CD4-positive, alpha-beta T cell treated with Interleukin-17A for 4 hours (primary cell): ENCODE measurements at places on chromosomes 1 and 21.

DNA sequence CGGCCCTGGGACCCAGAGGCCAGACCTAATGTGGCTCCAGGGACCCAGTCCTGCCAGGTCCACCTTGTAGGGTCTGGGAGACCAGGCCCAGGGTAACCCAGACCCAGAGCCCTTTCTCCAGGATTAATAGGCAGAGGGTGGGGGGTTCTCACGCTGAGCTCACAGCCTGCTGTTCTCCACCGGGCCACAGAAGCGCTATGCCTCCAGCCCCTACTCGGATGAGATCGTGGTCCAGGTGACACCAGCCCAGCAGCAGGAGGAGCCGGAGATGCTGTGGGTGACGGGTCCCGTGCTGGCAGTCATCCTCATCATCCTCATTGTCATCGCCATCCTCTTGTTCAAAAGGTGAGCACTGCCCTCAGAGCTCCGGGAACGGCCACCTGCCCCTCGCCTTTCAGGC, 43.3 kb upstream of the KDM4A start:
- DNase-seq, result no peak

GRCh38 chr21:14952916-14953315, 111.9 kb downstream of the NRIP1 start:
- no peak for DNase-seq

DNA sequence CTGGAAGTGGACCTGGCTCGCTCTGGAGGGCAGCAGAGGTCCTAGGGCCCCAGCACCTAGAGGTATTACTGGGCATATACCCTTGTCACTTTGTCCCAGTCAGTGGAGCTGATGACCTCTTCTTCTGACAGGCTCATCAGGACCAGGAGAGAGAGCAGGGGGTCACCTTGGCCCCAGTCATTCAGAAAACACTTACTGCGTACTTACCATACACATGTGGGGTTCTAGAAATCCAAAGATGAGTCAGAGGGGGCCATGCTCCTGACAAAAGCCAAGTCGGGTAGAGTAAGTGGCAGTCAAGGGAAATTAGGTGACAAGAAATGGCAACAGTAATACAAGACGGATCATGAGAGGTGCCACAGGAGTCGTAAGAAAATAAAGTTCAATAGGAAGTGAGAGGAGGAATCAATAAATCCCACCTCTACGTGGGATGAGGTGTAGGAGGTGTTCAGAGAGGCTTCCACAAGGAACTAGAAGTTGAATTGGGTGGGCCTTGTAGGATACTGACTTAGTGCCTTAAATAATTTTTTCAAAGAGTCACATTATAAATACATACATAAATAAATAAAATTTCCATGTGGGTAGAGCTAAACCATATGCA, 6.8 kb downstream of the KCNC4 start:
- DNase-seq, result no peak

DNA sequence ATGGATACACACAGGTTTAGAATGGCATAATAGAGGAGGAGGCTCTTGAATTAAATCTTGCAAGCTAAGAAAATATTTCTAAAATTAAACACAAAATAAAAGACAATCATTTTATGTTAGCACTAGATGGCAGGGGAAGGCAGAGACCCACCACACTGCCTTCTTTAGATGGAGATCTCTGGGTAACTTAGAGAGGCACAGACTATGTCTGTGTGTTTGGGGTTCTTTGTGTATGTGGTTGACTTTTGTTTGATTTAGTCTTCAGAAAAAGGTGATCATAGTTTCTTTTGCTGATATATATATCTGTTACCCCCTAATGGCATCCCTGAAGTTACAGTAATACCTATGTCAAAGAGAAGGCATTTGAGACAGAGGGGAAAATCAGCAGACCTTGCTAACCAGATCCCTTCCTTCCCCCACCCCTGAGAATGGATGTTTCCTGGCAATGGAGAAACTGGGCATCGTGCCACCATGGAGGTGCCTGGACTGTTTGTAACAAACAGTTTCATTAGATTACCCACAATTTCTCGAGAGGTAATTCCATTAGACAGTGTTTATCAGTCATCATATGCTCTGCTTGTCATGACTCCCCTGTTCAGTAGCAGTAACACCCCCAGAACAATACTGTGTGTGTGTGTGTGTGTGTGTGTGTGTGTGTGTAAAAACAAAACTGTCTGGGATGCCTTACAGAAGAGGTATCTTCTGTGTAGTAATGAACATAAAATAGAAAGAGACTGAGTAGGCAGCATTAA, 228.3 kb upstream of the DEPDC1 start:
- no peak for DNase-seq

DNA sequence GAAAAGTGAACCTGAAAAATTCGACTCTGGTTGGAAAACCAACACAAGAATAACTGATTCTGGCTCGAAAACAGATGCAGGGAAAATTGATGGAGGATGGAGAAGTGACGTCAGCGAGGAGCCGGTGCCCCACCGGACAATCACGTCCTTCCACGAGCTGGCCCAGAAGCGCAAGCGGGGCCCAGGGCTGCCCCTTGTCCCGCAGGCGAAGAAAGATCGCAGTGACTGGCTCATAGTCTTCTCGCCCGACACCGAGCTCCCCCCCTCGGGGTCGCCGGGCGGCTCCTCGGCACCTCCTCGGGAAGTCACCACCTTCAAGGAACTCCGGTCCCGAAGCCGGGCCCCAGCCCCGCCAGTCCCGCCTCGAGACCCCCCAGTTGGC, 1.9 kb downstream of the RUSC1 start:
- DNase-seq, result peak; percentile 19

DNA sequence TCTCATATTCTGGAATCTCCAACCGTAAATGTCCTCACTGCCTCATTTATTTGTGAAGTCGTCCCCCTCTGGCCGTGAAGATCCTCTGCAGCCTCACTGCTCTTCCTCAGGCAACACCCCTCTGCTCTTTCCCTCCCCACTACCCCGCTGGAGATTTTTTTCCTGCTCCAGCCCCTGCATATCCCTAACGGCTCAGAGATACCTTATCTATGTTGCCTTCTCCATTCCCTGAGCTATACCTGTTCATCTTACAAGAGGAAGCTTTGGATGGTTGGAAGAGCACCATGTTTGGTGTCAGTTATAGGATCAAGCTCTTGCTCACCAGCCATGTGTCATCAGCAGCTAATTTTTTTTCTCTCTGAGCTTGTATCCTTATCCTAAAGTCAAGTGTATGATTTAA, 26.4 kb downstream of the LRRC8B start:
- no peak for DNase-seq

DNA sequence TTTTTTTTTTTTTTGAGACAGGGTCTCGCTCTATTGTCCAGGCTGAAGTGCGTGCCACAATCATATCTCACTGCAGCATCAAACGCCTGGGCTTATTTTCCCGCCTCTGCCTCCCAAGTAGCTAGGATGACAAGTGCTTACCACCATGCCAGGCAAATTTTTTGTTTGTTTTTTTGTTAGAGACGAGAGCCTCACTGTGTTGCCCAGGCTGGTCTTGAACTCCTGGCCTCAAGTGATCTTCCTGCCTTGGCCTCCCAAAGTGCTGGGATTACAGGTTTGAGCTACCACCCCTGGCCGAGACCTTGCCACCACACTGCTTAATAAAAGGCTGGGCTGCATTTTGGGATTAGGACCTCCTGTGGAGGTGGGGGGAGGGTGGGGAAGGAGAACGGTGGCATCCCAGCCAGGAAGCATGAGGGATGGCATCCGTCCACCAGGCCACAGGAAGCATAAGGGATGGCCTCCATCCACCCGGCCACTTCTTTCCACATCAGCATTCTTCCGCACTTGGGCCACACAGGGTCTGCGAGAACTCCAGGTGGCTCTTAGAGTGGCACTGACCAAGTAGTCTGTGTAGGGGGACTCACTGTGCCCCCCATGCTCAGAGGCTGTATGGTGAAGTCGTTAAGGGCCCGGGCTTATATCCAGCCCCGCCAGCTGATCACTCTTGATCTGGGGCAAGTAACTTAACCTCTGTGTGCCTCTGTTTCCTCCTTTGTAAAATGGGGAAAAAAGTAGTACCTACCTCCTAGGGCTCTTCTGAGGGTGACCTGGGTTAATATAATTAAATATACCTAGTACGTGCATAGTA, 75.0 kb downstream of the GALNT2 start:
- DNase-seq, result no peak

- no peak for DNase-seq
Observed at GRCh38 chr21:33418691-33419090, 15.5 kb downstream of the IFNGR2 start.

GRCh38 chr1:36122062-36123030, 2.7 kb downstream of the COL8A2 start:
- no peak for DNase-seq

DNA sequence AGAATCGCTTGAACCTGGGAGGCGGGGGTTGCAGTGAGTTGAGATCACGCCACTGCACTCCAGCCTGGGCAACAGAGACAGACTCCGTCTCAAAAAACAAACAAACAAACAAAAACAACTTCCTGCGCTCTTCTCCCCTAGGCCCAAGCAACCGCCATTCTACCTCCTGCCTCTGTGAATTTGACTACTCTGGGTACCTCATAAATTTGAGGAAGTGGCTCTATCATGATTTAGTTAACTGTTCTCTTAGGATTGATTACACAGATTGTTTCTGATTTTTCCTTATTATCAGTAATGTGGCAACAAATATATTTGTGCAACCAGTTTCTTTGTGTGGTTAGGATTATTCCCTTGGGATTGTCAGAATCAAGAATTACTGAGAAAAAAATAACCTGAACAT, 29.7 kb downstream of the OPTC start:
- no peak for DNase-seq

- no peak for DNase-seq
Observed at GRCh38 chr21:43808832-43809251, 19.5 kb downstream of the RRP1 start.
